KG1 (cell line): ENCODE measurements at places on chromosomes 16 and 17.

DNA sequence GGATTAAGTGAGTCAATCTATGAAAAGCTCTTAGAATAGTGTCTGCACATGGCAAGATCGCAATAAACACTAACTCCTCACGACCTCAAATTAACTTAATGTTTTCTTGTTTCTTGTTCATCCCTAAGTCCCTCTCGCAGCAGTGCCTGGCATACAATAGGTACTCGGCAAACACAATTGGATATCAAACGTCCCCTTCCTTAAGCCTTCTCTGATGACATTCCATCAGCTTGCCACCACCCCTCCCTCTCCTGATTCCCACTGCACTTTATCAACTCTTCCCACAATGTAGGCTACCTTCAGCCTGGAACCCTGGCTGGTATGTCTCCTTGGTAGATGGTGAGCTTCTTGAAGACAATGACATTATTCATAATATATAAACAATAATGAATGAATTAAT lies 33.3 kb downstream of the CCDC42 start:
- DNase-seq: no peak

GRCh38 chr16:78446992-78447563 lies 347.6 kb downstream of the WWOX start:
- DNase-seq: no peak

- no peak for DNase-seq
Measured at GRCh38 chr16:46606231-46606630, 14.9 kb downstream of the SHCBP1 start.

DNA sequence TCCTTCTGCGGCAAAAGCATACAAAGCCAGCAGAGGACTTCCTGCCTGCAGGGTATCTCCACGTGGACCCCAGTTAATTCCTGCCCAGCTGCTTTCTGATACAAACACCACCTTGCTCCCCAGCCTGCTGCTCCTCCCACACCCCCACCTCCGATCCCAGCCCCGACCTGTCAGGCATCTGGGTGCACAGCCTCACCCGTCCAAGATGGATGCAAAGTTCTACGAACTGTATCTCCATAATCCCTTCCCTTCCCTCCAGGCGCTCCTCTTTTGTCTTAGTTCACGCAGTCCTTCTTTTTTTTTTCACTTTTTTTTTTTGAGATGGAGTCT lies 15.6 kb upstream of the FOXJ1 start:
- no peak for DNase-seq

- no peak for DNase-seq
Measured at GRCh38 chr17:8022360-8023003, 16.4 kb upstream of the ALOX15B start.

DNA sequence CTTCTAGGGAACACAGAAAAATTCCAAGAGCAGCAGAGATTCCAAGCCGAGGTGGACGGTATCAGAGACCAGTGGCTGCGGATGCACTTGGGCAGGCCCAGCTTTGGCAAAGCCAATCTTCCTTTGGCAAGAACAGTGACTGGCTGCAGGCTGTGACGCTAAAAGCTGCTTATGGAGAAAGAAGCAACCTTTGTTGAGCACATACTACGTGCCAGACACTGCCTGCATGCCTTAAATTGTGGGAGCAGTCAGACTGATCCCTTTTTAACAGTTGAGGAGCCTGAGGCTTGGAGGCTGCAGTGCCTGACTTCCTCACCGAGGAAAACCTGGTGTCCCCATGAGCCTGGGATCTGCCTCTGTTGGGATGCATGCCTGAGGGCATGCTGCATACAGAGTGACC lies 69.0 kb upstream of the AMZ2 start:
- no peak for DNase-seq

DNA sequence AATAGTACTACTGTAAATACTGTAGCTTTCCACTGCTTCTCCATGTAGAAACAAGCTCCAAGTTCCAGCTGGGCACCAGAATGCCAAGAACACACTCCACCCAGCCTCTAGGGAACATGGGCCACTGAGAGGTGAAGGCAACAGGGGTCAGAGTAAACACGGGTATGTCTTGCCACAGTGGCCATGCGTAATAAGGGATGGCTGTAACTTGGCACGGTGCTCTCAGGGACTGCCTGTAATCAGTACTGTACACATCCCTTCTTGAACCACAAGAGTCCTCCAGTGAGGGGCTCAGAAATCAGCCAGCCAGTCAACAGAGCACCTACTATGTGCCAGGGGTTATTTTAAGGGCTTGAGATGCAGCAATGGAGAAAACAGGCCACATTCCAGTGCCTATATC lies 10.8 kb downstream of the LRRC59 start:
- DNase-seq: no peak

- DNase-seq: no peak
Measured at GRCh38 chr17:17140590-17140980, 65.5 kb downstream of the PLD6 start.

DNA sequence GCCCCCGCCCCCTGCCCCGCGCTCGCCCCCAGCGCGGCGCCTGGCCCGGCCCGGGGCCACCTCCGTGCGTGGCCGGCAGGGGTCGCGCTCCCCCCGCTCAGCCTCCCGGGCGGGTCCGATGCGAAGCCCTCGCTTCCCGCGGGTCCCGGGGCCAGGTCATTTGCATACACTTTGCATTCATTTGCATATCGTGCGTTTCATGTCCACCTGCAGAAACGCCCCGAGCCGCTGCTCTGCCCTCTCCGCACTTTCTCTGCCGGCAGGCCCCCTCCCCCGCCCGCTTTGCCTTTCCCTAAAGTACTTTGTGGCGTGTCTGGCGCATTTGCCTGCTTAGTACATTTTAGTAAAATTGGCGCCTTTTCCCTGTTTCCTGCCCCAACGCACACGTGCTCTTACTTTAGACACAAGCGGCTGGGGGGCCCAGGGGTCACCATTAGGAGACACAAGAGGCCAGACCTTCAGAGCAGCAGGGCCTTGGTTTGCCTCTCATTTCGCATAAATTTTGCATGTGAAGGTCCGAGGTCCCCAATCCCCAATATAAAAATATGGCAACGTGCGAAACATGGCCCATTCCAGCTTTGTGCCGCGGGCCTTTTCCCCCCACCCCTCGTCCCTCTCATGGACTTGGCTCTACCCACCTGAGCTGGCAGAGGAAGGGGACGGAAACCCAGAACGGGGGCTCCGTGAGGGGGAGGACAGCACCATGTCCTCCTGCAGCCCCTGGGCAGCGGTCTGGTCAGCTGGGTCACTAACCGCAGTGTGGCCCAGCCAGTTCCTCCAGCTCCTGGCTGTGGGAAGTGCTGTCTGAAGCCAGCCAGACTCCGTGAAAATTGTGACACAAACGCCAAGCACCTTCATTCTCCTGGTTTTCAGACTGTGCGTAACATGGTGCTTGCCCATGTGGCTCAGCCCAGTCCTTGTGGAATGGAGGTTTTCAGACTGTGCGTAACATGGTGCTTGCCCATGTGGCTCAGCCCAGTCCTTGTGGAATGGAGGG lies 34.8 kb downstream of the CBFA2T3 start:
- DNase-seq: peak; percentile 50

DNA sequence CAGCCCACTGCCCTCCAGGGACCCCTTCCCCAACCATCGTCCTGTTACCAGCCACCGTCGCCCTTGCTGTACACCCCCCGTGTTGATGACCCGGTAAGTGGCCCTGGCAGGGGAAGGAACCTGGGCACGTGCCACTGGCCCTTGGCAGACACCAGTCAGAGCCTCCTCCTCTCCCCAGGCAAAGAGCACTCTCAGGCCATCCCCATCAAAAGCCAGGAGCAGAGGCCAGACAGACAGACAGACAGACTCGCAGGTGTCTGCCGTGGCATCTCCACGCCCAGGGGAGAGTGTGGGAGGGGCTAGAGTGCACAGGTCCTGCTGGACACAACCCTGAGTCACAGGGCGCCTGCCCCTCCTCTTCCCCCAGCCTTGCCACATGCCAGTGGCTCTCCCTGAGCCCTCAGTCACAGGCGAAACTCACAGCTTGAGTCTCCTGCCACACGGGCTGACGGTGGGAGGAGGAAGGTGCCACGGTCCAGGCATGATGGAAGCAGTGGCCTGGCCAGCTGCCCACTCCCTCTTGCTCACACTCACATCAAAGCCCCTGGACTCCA lies 7.8 kb downstream of the CLCN7 start:
- DNase-seq: no peak

DNA sequence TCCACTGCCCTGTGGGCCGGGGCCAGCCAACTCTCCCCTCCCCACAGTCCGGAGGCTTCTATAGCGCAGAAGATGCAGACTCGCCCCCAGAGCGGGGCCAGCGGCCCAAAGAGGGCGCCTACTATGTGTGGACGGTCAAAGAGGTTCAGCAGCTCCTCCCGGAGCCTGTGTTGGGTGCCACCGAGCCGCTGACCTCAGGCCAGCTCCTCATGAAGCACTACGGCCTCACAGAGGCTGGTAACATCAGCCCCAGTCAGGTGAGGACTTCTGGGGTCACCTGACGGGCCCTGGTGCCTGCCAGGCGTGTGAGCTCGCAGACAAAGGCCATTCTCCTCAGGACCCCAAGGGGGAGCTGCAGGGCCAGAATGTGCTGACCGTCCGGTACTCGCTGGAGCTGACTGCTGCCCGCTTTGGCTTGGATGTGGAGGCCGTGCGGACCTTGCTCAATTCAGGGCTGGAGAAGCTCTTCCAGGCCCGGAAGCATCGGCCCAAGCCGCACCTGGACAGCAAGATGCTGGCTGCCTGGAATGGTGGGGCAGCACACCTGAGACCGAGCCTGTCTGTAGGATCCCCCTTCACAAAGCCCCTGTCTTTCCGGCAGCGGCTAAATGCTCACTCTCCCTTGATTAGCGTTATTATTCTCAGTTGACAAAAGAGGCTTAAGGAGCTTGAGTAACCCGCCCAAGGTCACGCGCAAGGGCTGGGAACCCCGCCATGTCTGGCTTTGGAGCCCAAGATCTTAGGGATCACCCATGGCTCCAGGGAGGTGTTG lies 3.9 kb downstream of the SPATA20 start:
- no peak for DNase-seq

DNA sequence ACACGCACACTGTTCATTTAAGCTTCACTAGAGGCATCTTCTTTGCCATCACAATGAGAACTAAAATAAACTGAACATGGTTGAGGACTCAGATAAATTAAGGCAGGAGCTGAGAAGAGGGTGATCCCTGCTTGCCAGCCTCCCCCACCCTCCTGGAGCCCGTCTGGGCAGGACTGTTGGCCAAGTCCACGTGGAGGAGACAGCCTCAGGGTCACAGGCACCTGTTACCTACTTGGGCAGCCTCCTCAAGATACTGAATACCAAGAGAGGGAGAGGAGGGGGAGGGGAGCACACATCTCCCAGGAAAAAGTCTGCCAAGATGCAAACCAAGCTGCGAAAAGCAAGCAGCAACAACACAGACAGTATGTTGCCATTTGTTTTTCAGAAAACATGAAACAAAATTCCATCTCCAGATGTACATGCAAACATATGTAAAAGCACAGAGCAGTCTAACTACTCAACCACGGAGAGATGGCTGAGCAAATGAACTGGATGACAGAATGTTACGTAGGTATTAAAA lies 67.4 kb downstream of the SLC39A11 start:
- no peak for DNase-seq

GRCh38 chr16:31382485-31383161 lies 10.5 kb upstream of the ITGAD start:
- DNase-seq: peak; percentile 44

DNA sequence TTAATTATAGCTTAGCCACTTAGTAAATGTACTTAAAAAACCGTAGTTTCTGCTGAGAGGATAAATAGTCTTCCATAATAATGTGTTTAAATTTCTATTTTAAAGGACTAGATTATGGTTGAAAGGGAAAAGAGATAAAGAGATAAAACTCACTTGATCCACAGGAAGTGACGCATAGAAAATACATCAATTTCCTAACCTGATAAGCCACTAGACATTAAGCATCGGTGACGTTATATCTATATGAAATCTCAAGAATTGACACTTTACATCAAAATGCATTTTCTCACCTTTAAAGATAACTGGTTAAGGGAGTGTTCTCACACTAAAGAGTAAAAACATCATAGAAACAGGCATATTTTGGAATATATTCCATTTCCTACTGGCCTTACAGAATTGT lies 5.8 kb downstream of the FBXO47 start:
- DNase-seq: no peak

GRCh38 chr16:83005653-83006160 lies 378.9 kb downstream of the CDH13 start:
- no peak for DNase-seq

DNA sequence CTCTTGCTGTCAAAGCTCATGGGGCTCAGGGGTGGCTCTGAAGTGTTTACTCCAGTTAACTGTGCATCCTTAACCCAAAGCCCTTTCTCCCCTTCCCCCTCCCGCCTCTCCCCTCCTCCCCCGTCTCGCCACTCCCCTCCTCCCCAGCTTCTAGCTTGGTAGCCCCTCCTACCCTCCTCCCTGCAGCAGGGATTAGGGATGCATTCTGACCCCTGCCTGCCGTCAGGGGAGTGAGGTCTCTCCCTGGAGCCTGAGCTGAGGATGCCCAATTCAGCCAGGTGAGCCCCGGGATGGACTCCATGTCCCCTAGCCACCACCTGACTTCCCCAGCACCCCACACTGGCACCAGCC lies 1.6 kb downstream of the HS3ST6 start:
- DNase-seq: no peak

DNA sequence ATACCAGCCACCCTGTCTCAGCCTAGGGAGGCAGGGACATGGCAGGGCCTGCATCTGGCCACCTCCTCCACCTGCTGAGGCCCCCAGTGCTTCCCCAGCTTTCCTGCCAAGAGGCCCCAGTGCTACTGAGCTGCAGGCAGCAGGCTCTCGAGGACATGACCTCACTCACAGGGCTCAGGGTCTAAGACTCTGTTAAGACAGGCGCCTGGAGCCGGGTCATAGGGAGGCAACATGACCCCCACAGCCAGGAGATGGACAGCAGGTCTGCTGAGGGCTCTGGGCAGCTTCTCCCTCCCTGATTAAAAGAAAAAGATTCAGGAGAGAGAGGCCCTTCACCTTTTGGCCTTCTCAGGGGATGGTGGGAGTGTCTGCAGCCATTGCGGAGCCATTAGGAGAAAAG lies 23.2 kb upstream of the FASN start:
- no peak for DNase-seq

DNA sequence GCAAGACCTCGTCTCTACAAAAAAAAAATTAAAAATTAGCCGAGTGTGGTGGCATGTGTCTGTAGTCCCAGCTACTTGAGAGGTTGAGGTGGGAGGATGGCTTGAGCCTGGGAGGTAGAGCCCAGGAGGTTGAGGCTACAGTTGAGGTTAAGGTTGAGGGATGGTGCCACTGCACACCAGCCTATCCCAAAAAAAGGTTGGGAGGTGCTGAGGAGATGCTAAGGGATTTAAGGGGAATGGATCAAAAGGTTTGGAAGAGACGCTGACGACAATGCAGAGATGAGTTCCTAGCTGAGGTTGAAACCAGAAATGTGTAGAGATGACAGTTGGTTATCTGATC lies 4.7 kb upstream of the NSMCE1 start:
- DNase-seq: no peak

DNA sequence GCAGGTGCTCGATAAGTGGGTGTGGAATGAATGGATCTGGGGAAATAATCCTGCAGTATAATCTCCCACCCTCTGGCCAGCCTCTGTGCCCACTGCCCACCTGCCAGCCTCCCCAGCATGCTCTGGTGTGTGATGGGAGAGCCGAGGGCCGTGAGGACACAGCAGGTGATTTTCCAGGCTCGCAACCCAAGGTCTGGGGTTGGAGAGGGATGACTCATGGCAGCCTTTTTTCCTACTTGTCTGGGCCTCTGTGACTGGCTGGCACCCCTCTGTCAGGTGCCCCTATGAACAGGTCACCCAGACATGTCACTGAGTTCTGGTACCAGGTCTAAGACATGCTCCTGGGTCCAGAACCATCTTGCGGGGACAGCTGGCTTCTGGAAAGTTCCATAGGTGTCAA lies 385.7 kb upstream of the TNRC6C start:
- DNase-seq: no peak
